ENCODE measurements at places on chromosomes 4 and X. TPM values are rescaled to one million over a fixed set of nuclear protein-coding genes. Genes with fewer than 3 reads are reported as not detected.

DNA sequence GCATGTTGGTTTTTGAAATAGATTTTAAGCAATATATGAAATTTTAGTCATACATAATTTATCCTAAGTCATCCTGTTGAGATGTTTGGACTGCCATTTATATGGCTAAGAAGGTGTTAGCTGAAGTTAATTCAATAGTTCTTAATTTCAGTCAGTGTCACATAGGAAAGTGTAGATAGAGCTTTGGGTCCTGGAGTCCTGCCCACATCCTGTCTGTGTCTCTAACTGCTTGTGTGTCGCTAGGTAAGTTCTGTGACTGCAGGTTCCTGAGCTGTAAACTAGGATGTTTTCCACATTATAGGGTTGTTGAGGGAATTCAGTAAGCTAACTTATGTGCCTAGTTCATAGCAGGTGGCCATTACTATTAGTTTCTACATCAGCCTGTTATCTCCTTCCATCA is 20.7 kb downstream of the OFD1 start:
- H3K27ac ChIP-seq: no peak overlapping the region
- DNase-seq: no peak
- H3K27me3 ChIP-seq: no peaks in the 10 kb centered on the region
- no peaks in the 10 kb centered on the region for H3K36me3 ChIP-seq

DNA sequence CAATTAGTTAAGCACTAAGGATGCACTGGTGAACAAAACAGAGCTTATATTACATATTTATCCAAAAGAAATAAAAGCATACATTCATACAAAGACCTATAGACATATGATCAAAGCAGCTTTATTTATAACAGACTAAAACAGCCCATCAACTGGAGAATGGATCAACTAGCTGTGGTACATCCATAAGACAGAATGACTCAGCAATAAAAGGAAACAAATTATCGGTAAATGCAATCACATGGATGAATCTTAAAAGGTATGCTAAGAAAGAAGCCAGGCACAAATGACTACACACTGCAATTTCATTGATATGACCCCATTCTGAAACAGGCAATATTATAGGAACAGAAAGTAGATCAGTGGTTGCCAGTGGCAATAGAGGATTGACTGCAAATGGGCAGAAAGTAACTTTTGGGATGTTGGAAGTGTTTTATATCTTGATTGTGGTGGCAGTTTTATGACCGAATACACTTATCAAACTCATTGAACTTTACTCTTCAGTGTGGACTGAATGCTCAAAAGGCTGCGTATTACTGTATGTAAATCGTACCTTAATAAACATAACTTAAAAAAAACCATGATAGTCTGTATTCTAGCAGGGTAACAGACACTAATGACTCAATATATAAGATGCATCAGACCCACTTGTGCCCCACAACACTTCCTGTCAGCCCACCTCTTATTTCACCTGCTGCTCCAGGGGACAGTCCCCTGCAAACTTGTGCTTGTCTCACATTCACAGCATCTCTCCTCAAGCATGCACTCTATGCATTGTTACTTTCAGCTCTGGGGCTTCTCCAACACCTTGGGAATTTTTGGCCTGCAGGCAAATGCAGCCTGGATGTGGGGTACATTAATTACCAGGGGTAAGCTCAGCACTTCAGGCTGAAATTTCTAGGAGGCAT is 59.1 kb downstream of the MID1IP1 start:
- H3K27ac ChIP-seq: no peak overlapping the region
- no peak for DNase-seq
- no peaks in the 10 kb centered on the region for H3K36me3 ChIP-seq
- no peak overlapping the region for H3K4me3 ChIP-seq
- H3K27me3 ChIP-seq: no peaks in the 10 kb centered on the region
- no peaks in the 10 kb centered on the region for H3K4me1 ChIP-seq

GRCh38 chr4:94934201-94934600 is 176.4 kb downstream of the BMPR1B start:
- peaks cover 12% of the 10 kb centered on the region for H3K4me1 ChIP-seq
- no peak overlapping the region for H3K4me3 ChIP-seq
- no peaks in the 10 kb centered on the region for H3K36me3 ChIP-seq
- no peaks in the 10 kb centered on the region for H3K27me3 ChIP-seq
- H3K27ac ChIP-seq: no peak overlapping the region

SAGE1 gene
- total RNA-seq: not detected

DNA sequence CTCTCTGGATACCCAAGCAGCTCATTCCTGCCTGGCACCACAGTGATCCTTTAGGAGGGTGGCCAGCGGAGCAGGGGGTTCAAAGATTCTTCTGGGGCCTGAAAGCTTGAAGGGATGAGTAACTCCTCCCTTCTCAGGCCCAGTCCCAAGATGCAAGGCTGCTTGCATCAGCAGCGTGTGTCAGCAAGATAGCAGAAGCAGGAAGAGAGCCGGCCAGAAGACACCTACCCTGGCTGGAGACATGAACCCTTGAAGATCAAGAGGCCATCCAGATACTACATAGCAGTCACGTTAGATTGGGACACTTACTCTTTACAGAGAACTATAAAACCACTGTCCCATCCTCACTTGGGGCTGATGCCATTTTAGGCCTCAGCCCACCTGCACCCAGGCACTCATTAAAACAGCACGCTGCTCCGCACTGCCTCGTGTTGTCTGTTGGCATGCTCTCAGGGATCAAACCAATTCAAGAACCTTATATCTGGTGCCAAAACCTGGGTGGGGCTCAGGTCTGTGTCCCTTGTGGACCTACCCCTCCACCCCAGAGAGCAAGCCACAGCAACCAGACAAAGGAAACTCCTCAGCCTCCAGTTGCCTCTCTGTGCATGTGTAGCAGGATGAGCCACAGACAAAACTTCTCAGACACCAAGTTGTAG is 6.5 kb downstream of the UGT2B17 start:
- H3K27me3 ChIP-seq: no peaks in the 10 kb centered on the region
- DNase-seq: no peak
- H3K4me3 ChIP-seq: no peak overlapping the region
- 0 out of 2 replicates have a peak, but pooled peaks cover 3% of the 10 kb centered on the region for H3K4me1 ChIP-seq
- no peaks in the 10 kb centered on the region for H3K36me3 ChIP-seq

RNF150 gene
- 0.14 TPM for total RNA-seq

- H3K4me3 ChIP-seq: no peak overlapping the region
- no peak overlapping the region for H3K27ac ChIP-seq
- no peaks in the 10 kb centered on the region for H3K27me3 ChIP-seq
- no peaks in the 10 kb centered on the region for H3K4me1 ChIP-seq
- no peak for DNase-seq
- H3K36me3 ChIP-seq: no peaks in the 10 kb centered on the region
Measured at GRCh38 chr4:21845663-21846062, 102.9 kb downstream of the KCNIP4 start.
